CD4-positive, alpha-beta T cell treated with Interleukin-2 at 100 ng/mL for 4 hours (primary cell): ENCODE measurements at places on chromosomes 3 and 15.

DNA sequence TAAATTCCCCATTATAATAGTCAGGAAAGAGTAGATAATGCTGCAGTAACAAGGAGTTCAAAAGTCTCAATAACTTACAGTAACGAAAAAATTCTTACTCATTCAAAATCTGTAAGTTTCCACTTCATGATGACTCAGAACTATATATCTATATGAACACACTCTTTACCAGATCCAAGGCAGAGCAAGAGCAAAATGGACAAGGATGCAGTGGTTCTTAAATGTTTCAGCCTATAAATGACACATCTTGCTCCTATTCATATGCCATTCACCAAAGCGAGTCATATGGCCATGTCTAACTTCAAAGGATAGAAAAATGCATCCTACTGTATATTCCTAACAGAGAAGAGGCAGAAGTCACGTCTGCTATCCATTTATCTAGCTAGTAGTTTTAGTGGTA lies 787.7 kb downstream of the NAALADL2 start:
- DNase-seq, result no peak

DNA sequence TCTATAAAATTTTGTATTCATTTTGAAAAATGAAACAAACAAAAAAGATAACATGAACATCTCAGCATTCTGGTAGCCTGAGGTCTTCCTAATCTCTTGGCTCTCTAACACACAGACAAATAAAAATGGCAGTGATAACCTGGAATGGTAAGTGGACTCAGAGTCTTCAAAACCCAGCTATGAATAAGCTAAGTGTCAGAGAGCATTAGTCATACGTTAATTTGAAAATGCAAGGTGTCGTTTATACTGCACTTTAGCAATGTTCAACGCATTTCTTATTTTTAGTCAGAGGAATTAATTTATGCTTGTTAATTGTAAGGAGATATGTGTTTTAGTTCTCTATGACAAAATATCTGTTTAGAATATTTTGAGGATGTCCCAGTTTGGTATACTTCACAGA lies 294.3 kb downstream of the NEK10 start:
- no peak for DNase-seq

DNA sequence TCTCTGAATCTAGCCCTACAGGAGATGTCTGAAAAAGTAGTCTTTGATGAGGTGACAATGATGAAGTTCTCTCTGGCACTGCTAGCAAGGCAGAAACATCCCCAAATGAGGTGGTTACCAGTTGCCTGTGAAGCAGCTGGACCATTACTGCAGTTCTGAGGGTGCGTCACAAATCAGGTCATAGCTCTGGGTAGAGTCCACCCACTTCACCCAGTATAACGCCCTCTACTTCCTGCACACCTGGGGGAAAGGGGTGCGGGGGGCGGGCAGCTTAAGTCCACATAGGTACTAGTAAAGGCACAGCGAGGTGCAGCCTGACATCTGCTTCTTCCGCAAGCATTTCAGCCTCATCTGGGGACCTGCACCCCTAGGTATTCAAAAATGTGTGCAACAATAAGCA lies 13.4 kb upstream of the SATB1 start:
- peak; percentile 65 for DNase-seq

DNA sequence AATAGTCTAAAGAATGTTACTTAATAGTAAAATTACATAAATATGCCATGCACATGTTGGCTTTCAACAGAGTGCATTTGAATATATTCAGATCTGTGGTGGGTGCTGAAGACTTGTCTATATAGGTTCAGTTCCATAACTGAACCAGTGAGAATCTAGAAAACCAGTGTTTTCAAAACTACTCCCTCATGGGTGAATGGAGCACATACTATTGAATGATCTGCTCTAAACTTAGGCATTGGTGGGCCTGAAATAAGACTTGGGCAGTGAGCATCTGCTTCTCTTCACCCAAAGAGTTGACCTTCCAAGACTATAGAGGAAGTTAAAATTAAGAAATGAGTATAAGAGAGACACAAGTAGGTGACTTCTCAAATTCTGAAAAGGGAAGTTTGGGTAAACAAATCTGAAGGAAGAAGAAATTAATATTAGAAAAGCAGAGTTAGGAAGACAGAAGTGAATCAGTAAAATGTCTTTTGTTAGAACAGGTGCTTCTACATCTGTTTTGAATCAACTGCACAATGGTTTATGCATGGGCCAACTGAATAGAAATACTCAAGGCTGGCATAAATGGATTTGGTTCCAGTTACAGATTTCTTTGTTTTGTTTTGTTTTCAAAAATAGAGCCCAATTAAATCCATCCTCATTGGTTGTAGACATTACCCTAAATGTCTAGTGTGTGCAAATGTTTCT lies 19.3 kb downstream of the ALCAM start:
- no peak for DNase-seq

GRCh38 chr3:58403513-58404109 lies 30.0 kb downstream of the PDHB start:
- DNase-seq, result no peak

DNA sequence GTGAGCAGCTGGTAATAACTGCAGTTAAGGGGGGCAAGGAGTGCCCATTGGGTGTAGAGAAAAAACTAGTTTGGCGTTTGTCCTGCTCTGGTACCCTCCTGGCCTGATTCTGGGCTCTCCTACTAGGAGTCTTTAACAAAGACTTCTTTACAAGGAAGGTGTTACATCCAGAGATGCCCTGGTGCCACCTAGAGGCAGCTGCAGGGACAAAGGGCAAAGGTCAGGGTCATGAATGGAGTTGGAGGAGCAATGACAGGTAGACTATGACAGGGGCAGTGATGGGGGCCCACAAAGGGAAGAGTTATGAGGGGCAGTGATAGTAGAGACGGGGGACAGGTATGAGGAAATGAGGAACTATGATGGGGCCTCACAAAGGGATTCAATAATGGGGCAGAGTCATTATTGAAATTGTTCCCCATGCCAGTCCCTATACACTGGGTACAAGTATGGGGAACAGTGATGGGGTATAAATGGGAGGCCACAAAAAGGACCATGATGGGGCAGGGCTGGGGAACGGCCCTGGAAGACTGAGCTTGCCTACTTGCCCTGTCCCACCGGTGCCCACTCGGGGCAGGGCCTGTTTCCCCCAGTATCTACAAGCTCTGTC lies 7.9 kb downstream of the CCDC71 start:
- DNase-seq, result peak; percentile 67

DNA sequence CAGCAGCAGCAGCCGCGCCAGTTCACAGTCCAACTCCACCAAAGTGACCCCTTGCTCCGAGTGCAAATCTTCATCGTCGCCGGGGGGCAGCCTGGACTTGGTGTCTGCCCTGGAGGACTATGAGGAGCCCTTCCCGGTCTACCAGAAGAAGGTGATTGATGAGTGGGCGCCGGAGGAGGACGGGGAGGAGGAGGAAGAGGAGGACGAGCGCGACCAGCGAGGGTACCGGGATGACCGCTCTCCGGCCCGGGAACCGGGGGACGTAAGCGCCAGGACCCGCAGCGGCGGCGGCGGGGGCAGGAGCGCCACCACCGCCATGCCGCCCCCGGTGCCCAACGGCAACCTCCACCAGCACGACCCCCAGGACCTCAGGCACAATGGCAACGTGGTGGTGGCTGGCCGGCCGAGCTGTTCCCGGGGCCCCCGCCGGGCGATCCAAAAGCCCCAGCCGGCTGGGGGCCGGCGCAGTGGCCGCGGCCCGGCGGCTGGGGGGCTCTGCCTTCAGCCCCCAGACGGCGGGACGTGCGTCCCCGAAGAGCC lies 224.1 kb upstream of the IL12A start:
- no peak for DNase-seq
